ENCODE measurements at places on chromosomes 12 and 14.

DNA sequence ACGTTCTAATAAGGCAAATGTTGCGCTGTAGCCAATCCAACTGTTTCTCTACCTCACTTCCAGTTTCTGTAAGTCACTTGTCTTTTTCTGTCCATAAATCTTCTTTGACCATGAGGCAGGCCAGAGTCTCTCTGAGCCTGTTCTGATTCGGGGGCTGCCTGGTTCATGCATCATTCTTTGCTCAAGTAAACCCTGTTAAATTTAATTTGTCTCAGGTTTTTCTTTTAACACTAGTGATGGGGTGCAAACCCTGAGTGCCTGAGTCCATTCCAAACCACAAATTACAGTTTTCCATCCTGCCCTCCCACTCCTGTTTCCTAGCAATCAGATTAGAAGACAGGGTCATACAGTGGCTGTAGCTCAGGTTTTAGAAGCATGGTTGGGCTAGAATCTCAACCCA lies 41.9 kb downstream of the VWF start:
- DNase-seq = no peak

DNA sequence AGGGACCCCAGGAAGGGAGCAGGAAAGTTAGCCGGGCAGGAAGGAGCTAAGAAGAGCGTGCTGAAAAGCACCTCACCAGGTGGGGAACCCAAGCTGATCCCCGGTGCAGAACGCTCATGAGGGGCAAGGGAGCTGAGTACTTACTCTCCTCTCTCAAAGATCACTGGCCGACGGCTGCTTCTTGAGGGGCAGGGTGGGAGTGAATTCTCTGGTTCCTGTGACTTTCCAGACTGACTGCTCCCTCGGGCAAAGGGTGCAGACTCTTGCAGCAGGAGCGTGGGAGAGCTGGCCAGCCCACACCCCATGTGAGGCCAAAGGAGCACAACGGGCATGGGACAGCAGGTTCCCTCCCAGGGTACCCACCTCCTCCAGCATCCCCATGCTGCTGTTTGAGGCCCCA lies 44.9 kb upstream of the DIO3 start:
- no peak for DNase-seq

- no peak for DNase-seq
Measured at GRCh38 chr14:78278464-78279250, 108.5 kb downstream of the NRXN3 start.

- DNase-seq = no peak
Measured at GRCh38 chr12:75471902-75472890, 8.4 kb upstream of the GLIPR1 start.

GRCh38 chr12:62882696-62883095 lies 52.3 kb downstream of the PPM1H start:
- no peak for DNase-seq

DNA sequence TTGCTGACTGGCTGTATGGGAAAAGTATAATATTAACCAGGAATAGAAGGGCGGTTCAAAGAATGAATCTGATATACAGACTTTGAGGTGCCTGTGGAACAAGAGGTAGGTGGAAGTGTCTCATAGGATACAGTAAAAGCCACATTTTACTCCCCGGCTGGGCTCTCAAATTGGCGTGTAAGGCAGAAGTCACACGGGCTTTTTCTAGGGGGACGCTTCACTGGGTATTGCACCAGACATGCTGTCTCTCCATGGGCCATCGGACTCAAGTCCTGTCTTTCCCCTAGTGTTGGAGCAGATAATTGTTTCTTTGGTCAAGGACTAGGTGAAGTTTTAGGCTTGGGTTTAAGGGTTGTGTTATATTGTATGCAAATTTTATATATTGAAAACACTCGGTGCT lies 9.1 kb downstream of the TMCC3 start:
- DNase-seq = no peak

DNA sequence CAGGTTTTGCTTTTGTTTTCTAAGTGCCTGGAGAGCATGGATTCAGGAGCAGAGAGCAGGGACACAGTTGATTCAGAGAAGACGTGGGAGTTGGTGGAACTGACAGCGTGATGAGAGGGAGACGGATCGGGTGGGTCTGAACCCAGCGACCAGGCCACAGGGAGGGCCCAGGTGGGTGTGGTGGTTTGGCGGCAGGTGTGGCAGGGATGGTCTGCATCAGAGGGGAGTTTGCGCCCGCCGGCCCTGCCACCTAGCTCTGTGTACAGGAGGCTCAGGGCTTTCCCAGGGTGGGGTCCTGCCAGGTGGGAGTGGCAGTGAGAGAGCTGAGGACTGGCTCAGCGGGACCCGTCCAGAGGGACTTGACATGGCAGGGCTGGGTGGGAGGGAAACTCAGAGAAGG lies 33.3 kb upstream of the DIO3 start:
- no peak for DNase-seq

GRCh38 chr14:24312736-24313507 lies 1.6 kb downstream of the LTB4R start:
- DNase-seq = no peak

DNA sequence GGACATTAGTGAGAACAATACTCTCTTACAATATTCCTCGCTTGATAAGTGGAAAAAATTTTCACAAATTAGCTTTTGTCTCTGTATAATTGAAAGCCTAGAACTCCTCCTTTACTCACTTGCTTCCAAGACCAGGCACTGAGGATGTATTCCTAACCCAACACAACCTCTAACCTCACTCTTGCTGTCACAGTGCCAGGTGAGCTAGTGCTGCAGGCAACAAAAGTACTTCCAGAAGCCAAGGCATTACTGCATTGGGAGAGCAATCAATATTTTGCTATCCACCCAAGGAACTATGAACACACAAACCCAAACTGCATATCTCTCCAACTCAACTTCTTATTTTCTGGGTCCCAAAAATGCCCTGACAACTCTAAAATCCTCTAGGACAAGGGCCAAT lies 1081.0 kb downstream of the VRK1 start:
- DNase-seq = no peak

GRCh38 chr12:88833641-88834116 lies 253.4 kb upstream of the KITLG start:
- DNase-seq = no peak

GRCh38 chr12:20374795-20375194 lies 6.5 kb downstream of the PDE3A start:
- no peak for DNase-seq

- DNase-seq = no peak
Measured at GRCh38 chr14:90179357-90179756, 77.0 kb upstream of the PSMC1 start.

DNA sequence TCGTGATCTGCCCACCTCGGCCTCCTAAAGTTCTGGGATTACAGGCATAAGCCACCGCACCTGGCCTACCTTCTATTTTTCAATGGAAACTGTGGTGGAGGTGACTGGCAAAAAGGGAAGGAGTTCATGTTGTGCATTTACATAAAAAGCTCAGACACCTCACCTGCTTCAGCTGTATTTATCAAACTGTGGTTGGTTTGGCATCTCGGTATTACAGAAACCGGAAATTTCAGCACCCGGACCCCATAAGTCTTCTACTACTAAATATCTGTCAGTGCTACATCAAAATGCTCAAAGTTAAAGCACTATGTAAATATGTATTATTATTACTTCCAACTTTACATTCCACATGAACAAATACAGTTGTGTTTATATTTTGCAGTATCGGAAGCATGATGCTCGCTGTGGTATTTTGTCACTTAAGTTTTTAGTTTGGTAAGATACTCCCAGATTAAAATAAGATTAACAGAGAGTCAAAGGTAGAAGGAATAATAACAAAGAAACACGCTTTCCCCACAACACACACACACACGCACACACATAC lies 95.4 kb downstream of the ITPR2 start:
- DNase-seq = no peak

- DNase-seq = no peak
Measured at GRCh38 chr12:48796976-48797375, 8.1 kb upstream of the ADCY6 start.

- peak; percentile 92 for DNase-seq
Measured at GRCh38 chr12:6965026-6965661, 5.3 kb downstream of the PHB2 start.

GRCh38 chr12:109916045-109916444 lies 16.0 kb downstream of the TCHP start:
- DNase-seq = no peak

DNA sequence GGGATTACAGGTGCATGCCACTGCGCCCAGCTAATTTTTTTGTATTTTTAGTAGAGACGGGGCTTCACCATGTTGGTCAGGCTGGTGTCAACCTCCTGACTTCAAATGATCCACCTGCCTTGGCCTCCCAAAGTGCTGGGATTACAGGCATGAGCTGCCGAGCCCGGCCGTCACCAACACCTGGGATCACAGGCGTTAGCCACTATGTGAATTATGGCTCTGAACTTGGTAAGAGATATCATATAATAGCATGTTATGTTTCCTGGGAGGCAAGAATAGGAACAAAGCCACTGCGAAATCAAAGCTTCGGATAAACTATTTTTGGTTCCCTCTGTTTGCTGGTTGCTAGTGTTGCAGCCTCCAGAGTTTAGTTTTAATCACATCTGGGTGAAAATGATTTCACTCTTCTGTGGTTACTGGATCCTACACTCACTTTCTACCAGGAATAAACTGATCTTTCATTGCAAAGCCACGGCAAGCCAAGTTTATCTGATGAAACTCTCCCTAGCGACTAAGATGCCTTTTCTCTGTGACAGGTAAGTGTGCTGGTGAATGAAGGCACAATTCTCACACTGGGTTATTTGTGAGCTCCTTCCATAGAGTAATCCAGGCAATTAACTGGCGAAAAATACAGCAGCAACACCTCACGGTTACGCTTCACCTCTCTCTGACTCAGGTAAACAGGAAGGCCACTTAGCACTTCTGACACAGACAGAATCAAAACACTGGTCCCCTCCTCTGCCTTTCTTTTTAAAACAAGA lies 16.7 kb downstream of the SNRNP35 start:
- DNase-seq = no peak

DNA sequence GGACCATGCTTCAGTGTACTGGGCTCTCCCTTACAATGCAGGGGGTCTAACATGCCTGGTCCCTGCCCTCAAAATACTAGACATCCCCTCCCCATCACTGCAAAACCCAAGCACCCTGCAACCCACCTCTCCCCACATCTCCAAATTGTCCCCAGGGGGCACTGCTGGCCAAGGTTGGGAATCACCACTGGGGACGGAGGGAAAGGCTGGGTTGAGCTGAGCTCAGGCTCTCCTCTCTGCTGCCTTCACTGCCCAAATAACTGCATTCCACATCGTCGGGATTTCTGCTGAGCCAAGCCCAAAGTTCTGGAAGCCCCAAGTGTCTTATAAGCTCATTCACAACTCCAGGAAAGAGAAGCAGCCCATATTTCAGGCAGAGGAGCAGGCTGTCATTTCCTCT lies 69.6 kb downstream of the NT5DC3 start:
- no peak for DNase-seq

DNA sequence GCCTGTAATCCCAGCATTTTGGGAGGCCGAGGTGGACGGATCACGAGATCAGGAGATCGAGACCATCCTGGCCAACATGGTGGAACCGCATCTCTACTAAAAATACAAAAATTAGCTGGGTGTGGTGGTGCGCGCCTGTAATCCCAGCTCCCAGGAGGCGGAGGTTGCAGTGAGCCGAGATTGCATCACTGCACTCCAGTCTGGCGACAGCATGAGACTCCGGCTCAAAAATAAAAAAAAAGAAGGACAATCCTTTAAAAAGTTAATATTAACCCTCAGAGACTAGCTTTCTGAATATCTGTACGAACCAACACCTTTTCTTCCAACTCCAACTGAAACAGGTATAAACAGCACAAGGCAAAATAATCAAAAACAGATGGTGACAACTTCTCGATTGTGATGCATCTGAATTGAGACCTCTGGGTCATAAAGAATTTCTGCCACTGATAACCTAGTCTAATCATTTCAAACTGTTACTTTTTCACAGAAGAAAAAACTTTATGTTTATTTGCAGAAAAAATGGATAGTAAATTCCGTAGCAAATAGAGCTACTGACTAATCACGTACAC lies 27.8 kb downstream of the CLIP1 start:
- DNase-seq = no peak

- DNase-seq = no peak
Measured at GRCh38 chr14:75609606-75610475, 31.4 kb downstream of the FLVCR2 start.

DNA sequence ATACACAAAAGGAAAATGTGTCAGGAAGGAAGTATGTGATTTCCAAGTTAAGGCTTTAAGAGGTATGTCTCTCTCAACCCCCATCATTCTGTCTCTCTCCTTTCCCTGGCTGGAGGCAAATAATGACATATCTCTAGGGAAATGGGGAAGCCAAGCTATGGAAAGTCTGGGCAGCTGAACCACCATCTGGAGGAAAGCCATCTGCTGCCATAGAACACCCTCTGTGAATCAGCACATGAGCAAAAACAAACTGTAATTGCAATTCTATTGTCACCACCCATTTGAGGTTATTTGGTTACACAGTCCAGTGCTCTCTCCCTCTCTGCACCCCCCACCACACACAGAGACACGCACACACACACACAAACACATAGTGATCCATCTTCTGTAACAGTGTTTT lies 766.2 kb downstream of the FLRT2 start:
- DNase-seq = no peak

DNA sequence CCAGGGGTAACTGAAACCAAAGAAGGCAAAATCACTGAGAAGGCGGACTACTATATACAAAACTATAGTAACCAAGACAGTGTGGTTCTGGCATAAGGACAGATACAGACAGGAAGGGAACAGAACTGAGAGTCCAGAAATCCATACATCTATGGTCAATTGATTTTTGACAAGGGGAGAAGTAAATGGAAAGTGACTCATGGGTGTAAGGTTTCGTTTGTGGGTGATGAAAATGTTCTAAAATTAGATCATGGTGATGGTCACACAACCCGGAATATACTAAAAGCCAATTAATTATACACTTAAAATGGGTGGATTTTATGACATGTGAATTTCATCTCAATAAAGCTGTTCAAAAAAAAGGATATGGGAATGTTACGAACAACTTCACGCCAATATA lies 18.7 kb downstream of the ANGEL1 start:
- DNase-seq = no peak

DNA sequence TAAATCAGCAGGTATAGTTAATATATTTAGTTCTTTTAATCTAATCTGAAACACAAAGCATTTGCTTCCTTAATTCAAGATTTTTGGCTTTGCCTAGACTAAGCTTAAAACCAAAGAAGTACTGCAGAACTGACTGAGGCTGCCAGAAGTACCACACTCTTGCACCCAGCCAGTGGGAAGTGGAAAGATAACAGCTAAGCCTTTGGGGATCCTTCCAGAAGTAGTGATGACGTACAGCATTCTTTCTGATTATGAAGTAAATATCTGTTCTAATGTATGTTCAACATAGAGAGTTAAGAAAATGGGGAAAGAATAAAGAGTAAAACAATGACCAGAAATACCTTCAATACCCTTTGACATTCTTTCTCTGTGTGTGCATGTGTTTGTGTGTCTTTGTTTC lies 19.3 kb downstream of the NTF3 start:
- no peak for DNase-seq

- no peak for DNase-seq
Measured at GRCh38 chr14:95733212-95733611, 19.3 kb upstream of the TCL1A start.

All from D721Med (cell line).